ENCODE measurements at places on chromosomes 6 and 20. TPM values are rescaled to one million over a fixed set of nuclear protein-coding genes. Genes with fewer than 3 reads are reported as not detected.

NOX3 gene
- not detected for total RNA-seq

DUSP15 gene
- total RNA-seq: 0.82 TPM

RAB44 gene
- total RNA-seq: 0.62 TPM

DNA sequence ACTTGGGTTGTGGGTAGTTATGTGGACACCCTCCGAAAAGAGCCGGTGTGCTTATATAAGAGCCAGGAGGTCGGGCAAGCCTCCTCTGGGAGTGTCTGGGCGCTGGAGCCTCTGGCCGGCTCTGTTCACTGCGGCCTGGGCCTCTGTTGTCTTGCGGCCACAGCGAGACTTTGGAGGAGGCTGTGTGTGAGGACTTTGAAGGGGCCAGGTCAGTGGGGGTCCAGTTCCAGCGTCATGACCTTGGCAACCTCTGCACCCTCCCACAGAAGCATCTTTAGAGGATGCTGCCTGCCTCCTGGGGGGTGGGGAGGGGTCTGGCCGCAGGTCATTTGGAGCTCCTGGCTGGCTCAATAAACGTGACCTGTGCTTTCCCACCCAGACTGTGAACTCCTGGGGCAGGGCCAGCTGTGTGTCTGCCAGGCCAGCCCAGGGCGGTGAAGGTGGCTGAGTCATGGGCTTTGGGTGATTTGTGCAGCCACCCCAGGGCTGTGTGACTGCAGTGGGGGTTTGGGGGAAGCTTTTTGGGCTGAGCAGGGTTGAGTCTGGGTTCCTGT is 1.2 kb downstream of the TCEA2 start:
- DNase-seq: no peak

- no peak for DNase-seq
These were observed 105.8 kb downstream of the CD109 start for GRCh38 chr6:73801652-73802268.

GRCh38 chr6:143183666-143184065 is 123.0 kb downstream of the AIG1 start:
- DNase-seq: peak; percentile 53
